ENCODE measurements at places on chromosomes 16 and 17.

DNA sequence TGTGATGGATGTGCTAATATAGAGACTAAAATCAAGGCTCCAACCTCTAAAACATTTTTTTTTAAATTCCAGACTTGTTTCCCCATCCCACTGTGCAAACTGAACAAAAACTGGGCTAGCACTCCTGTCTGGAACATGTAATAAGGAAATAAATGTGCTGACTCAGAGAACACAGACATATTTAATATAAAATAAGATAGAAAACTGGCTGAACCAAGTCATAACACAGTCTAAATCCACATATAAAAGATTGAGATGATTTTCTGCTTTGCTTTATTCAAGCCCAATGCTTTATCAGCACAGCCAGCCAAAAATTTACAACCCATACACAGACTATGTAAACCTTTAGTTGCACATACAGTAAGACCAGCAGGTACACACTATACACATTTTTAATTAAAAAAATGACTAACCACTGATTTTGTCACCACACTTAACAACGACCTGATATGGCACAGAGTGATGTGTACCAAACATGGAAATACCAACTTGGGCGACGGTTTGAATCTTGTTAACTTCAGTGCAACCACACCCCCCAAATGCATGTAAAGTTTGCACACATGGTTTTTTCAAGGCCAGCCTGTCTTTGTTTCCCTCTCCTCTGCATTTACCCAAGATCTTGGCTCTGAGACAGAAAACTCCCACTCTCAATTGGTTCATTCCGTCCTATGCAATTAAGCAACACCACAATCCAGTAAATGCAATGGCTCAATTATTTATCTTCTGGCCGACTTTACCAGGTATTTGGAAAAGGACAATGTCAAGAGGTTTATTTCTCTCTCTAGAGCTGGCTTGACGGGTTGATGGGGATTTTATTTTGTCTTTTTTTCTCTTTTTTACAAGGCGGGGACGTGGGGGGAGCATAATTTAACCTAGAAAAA, 1.2 kb downstream of the STAT3 start:
- no peak for DNase-seq

GRCh38 chr17:67449845-67450755, 73.0 kb downstream of the PITPNC1 start:
- DNase-seq, result no peak

DNA sequence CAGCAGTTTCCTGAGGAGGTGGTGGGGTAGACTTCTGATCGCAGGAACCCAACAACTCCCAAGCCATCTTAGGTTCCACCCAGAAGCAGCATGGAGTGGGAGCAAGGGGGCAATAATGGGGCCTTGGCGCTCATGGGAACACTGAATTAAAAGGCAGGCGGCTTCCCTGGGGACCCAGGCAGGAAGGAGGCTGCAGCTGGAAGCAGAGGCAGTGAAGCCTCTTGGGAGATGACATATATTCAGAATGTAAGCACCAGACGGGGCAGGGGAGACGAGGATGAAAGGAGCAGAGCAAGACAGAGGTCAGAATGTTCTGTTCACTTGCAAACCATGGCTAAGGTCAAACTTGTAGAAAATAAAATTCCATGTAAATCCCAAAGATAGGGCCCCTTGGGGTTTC, 2.9 kb downstream of the HIGD1B start:
- no peak for DNase-seq

GRCh38 chr17:22703786-22704441, 1011.6 kb downstream of the KCNJ18 start:
- no peak for DNase-seq

DNA sequence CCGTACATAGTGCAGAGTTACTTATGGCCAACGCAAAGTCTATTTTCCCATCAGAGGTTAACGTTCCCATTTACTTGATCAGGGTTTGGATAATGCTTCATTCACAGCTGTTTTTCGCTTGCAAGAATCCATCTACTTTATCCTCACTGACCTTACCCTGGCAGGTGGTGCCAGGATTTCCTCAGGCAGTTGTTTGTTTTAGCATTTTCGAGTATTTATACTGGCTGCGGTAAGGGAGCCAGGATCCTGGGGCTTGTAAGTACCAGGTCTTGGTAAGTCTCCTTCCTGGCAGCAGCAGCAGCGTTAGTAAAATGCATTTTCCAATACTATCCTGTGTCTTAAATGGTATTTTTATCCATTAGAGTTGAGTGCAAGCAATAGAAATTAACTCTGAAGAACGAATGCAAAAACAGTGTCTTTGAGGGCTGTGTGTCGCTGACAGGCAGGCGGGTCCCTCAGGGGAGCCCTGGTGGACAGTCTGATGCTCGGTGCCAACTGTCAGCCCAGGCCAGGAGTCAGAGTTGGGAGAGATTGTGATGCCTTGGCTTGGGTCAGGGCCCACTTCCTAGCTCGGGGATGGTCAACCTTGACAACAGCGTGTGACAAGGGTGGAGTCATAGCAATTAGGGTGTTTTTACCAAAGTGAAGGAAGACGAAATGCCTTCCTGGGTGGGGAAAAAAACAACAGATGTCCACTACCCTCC, 92.4 kb upstream of the HSBP1 start:
- DNase-seq, result no peak

Measured in stimulated activated effector memory CD8-positive, alpha-beta T cell treated with anti-CD3 and anti-CD28 coated beads, Interleukin-12 subunit alpha, Interleukin-12 subunit beta, amount 100 ng/mL, for 72 hours (primary cell).